ENCODE measurements at places on chromosomes 3 and 15.

DNA sequence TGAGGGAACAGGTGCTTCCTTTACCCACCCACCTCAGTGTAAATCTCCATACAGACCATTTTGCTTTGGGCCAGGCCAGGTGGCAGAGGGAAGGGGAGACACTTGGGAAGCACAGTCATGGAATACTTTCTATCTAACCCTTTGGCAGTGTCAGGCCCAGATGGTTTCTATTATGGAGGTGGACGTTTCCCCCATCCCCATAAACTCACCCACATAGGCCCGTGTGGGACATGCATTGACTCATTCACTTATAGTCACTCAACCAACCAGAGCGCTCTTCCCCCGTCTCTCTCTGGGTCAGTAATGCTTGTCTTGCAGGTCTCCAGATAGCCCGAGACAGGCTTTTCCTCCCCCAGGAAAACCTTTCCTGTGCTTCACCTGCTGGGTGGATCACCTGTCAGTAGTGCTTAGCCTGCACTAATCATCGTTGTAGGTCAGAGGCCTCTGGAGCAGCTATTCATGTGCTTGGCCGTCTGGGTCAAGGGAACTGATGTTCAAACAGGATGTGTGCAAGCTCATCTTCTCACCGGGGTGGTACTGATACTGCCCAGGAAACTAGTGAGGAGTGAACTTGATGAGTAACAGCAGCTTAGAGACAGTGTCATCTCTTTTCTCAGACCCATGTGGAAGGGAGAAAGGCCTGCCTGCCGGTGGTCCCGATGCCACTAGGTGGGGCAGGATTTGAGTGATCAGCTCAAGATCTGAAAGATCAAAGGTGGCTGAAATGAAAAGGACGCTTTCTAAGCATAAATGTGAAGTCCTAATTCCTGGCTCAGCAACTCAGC lies 67.1 kb downstream of the CEMIP start:
- no peak for DNase-seq

DNA sequence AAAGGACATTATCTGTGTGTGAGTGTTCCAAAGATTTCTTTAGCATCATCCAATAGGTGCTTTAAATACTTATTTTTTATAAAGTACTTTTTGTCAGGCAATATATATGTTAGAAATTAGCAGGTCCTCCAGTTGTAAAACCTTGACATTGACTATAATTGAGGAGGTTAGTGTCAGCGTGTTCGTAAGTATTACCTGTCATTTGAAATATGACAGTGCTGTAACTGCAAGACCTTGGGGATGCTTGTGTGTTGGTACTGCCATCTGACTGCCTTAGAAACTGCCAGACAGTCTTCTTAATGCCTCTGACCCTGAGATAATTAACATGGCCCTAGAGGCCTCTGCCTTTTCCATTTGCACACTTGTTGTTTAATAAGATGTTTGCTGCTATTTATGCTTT lies 170.7 kb downstream of the NAALADL2 start:
- DNase-seq, result no peak

GRCh38 chr15:31128919-31129768 lies 27.6 kb upstream of the TRPM1 start:
- peak; percentile 32 for DNase-seq

- peak; percentile 76 for DNase-seq
Observed at GRCh38 chr3:49839193-49839809, 17.1 kb downstream of the TRAIP start.

DNA sequence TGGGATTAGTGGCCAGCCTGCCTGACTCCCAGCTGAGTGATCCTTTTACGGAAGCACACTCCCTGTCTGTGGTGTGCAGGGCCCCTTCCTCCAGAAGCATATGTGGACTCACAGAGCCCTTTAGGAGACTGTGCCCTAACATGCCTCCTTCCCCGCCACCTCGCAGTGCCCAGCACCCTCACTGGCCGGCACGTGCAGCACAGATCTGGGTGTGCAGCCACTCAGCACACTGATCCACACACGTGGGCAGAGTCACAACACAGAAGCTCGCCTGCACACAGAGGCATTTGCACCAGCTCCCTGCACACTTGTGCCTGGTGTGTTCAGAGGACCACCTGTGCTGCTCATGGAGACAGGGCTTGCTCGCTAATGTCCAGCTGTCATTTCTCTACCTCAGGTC lies 23.6 kb upstream of the CSPG4 start:
- no peak for DNase-seq

GRCh38 chr15:48006031-48006511 lies 114.7 kb upstream of the SLC24A5 start:
- DNase-seq, result no peak

GRCh38 chr3:171321559-171322360 lies 138.4 kb downstream of the TNIK start:
- no peak for DNase-seq

- DNase-seq, result no peak
Observed at GRCh38 chr3:193590088-193590856, 2.7 kb upstream of the OPA1 start.

- DNase-seq, result peak; percentile 67
Observed at GRCh38 chr15:90062462-90062932, 39.8 kb downstream of the IDH2 start.

DNA sequence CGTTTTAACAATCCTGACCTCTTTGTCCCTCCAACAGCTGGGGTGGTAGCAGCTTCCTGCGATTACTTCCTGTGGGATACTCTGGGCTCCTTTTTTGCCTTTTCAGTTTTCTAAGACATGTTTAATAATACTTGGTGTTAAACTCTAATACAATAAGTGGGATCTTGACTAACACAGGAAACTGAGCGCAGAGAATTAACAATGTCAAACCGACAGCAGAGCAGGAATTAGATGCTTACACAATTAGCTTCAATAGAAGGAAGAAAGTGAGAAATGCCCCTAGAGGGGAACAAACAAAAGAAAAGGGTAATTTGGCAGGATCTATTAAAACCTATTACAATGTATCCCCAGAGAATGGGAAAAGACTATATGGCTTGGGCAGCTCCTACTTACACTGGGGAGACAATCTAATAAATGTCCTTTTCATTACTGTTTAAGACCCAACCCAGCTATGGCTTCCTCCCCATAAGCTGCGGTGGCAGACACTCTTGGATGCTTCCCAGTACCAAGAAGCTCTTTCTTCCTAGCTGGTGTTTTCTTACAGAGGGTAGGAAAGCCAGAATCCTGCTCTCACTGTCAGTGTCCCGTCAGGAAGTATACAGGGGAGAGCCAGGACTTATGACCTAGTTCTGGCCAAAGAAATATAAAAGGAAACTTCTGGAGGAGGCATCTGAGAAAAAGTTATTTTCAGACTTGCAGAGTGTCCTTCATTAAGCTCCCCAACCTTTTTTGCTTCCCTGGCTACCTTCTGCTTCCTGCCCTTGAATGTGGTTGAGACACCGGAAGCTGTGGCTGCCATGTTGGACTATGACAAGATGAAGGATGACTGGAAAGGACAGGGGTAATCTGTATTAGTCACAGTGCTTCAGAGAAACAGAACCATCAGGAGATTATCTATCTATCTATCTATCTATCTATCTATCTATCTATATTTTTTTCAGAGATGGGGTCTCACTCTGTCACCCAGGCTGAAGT lies 194.1 kb upstream of the KBTBD8 start:
- DNase-seq, result no peak

- DNase-seq, result no peak
Observed at GRCh38 chr3:119227070-119227850, 13.4 kb downstream of the B4GALT4 start.

GRCh38 chr3:190384309-190384756 lies 3.6 kb upstream of the CLDN16 start:
- peak; percentile 3 for DNase-seq

DNA sequence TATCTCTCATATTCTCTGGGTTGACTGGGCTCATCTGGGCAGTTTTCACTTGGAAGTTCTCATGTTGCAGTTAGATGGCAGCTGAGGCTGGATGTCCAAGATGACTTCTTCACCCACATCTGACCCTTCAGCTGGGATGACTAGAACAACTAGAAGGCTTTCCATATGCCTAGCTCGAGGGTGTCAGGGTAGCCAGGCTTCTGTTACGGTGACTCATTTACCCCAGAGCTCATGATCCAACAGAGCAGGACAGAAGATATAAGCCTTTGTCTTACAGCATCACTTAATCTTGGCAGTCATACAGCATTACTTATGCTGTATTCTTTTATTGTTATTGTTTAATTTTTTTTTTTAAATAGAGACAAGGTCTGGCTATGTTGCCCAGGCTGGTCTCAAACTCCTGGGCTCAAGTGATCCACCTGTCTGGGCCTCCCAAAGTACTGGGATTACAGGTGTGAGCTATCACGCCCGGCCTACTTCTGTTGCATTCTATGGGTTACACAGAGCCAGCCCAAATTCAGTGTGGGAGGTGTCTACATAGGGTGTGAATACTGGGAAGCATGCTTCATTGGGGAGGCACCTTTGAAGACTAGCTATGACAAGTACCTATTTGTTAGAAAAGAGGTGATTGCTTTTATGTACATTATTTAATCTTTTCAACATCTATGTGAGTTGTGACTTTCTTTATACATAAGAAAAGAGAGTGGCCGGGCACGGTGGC lies 10.7 kb downstream of the HMCES start:
- DNase-seq, result no peak

All from right lung (tissue), 10 donors.